ENCODE measurements at places on chromosomes 11 and 22. TPM values are rescaled to one million over a fixed set of nuclear protein-coding genes. Genes with fewer than 3 reads are reported as not detected.

- no peak for DNase-seq
These were observed 55.1 kb downstream of the NOX4 start for GRCh38 chr11:89436071-89436470.

DNA sequence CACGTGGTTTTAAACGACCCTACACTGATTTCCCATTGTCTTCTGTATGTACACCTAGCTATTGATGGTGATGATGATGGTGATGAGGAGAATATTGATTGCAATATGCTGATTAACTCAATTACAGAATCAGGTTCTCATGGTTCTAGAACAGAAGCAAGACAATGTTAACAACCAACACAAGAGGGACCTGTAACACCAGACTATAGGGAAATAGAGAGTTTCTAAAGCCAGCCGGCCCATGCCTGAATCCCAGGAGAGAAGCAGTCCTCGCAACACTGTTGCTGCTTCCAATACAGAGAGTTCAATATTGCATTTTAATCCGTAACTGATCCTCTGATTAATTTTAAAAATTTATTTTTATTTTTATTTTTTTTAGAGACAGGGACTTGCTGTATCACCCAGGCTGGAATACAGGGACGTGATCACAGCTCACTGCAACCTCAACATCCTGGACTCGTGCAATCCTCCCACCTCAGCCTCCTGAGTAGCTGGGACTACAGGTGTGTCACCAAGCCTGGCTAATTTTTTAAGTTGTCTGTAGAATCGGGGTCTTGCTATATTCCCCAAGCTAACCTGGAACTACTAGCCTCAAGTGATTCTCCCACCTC is 22.2 kb upstream of the UBASH3B start:
- DNase-seq, result no peak

DNA sequence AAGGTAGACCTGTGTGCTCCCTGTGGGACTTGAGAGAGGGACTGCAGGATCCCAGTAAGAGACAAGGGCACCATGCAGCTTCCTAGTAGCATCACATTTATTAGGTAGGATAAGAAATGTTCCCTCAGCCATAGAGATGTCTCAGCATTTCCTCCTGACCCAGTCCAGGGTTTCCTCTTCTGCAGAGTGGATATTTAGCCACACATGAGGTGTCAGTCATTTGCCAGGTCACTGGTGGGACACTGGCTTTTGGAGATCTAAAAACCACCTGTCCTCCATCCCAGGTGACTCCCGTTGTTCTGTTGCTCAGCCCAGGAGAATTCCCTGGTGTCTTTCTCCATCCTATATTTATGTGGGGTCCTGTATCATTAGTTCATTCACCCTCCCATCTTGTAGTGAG is 117.5 kb upstream of the NNMT start:
- no peak for DNase-seq

- no peak for DNase-seq
These were observed 154.6 kb downstream of the MAML2 start for GRCh38 chr11:96188243-96189006.

The CD6 gene
- 0.39 TPM for total RNA-seq
